NCI-H1417 treated with DMSO at 0.1 percent for 48 hours (cell line): ENCODE measurements at places on chromosomes 6 and 20.

DNA sequence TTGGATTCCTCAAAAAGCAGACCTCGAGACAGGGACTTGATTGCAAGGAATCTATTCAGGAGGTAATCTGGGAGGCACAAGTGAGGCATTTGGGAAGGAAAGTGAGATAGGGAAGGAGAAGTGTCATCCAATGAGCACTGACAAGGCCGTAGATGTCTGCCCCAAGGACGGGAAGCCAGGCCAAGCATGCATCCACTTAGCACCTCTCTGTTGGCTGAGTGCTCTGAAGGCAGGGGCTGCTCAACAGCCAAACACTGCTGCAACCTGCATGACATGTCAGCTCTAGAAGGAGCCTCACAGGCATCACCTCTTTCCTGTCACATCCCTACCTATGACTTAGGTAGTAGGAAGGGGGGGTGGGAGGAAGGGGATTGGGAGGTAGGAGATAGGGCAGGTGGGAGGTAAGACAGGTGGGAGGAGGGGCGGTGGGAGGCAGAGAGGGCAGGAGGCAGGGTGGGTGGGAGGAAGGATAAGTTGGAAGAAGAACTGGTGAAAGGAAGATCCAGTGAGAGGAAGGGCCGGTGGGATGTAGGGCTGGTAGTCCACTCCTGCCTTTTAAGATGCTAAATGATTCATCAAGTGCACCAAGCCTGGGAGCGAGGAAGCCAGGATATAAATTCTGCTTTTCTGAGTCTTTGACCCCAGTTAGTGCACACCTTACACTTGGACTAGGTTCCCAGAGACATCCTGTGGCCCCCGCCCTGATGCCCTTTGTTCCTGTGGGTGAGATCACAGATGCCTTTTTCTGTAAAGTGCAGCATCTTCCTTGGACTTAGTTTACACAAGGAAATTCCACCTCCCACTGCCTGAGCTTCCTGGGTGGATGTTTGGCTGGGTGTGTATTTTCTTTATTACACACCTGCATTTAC, 83.8 kb upstream of the NXT1 start:
- DNase-seq, result no peak

- DNase-seq, result no peak
Measured at GRCh38 chr6:101840100-101840499, 446.6 kb downstream of the GRIK2 start.

GRCh38 chr6:114343782-114344144, 940 bp upstream of the HS3ST5 start:
- no peak for DNase-seq

GRCh38 chr6:33597551-33598322, 17.7 kb upstream of the BAK1 start:
- DNase-seq, result no peak

GRCh38 chr6:95185874-95186273, 391.5 kb upstream of the MANEA start:
- DNase-seq, result no peak

DNA sequence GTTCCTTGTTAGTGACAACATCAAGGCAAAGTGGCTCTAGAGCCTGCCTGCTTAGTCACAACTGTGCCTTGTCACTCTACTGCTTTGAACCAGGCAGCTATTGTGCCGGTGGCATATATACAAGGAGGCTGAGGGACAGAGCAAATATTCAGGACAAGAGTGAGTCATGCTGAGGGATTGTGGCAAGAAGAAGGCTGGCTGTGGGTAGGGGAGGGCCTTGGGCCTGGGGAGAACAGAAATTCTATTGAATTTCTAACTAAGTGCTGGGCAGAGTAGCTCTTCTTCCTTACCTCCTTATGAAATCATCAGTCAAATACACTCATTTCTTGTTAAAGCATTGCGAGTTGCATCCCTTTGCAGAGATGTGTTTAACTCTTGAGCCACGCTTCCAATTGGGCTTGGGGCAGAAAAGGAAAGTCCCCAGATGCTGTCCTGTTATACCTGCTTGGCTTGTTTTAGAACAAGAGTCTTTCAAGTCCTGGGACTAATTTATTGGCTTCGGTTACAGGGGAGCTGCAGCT, 59.7 kb downstream of the PFDN4 start:
- DNase-seq, result no peak

DNA sequence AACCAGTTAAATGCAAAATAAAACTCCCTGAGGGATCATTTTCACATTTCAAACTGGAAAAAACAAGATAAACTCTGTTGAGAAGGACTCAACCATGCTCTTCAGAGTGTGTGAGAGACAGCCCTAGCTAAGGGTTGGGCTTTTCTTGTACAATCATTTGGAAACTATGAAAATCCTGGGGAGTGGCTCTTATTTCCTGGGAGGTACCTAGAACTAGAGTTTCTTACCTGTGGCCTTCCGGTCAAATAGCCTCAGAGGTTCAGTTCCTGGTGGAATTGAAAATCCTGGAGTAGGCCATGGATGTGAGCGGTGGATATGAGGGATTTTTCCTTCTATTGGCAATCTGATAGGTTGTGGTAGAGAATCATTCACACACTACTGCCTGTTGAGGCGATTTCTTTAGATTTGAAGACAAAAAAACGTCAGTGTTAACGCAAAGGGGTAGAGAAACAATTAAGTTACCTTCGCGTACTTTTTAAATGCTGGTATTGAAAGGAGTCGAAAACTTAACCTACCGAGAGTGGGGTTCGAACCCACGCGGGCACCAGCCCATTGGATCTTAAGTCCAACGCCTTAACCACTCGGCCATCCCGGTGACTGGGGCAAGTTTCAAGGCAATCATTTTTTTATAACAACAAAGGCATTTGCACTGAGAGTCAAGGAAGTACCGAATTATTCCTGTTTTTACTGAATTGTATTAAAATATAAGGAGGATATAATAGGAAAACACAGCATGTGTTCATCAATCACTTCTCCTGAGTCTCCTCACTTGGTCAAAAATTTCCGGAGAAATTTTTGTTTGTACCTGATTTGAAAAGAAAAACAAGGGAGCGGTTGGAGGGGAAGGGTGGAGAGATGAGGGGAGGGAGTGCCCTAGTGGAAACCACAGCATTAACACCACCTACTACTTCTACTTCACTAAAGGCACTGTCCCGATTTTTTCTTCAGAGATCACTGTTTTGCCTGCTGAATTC, 191.3 kb downstream of the OR2B2 start:
- no peak for DNase-seq

DNA sequence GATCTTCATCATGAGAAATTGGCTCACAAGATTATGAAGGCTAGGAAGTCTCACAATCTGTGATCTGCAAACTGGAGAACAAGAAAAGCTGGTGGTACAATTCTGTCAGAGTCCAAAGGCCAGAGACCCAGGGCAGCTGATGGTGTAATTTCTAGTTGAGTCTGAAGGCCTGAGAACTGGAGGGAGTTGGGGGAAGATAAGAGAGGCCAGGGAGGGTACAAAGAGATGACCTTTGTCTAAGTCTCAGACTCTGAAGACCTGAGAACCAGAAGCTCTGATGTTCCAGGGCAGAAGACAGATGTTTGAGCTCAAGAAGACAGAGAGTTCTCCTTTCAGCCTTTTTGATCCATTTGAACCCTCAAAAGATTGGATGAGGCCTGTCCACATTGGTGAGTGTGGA, 280.6 kb downstream of the HDGFL1 start:
- no peak for DNase-seq

GRCh38 chr6:44217332-44218143, 812 bp downstream of the MYMX start:
- no peak for DNase-seq

- no peak for DNase-seq
Measured at GRCh38 chr6:93787841-93788240, 368.5 kb upstream of the EPHA7 start.

DNA sequence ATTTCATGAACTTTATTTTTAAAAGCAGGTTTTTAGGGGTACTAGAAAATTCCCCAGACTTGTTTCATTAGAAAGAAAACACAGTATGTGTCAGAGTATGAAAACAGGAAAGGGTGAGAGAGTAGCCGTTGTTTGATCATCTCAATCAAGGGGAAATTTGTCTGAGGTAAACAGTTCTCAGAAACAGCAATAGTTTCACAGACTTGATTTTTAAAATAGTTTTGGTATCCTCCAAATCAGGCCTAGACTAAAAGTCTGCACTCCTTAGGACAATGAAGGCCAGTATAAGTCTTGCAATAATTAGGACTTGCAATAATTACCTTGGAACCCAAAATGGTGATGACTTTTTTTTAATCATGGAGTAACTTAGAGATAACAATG, 176.6 kb upstream of the TAB2 start:
- no peak for DNase-seq

DNA sequence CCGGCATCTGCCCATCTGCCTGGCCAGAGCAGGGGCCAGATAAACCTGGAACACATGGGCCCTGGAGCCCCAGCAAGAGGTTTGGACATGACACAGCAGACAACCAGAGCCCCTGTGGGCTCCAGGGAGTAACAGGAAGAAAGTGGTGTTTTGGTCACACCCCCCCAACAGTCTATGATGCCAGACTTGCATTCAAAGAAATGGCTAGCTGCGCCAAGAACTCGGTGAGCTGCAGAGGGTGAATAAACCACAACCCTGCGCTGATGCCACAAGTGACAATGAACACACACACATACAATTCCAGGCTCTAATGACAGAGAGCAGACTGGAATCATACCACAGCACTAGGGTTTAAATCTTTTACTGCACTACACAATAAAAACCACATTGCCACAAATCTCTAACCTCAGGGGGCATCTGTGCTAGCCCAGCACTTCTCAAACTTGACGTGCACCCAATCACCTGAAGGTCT, 34.0 kb downstream of the TRERF1 start:
- no peak for DNase-seq

DNA sequence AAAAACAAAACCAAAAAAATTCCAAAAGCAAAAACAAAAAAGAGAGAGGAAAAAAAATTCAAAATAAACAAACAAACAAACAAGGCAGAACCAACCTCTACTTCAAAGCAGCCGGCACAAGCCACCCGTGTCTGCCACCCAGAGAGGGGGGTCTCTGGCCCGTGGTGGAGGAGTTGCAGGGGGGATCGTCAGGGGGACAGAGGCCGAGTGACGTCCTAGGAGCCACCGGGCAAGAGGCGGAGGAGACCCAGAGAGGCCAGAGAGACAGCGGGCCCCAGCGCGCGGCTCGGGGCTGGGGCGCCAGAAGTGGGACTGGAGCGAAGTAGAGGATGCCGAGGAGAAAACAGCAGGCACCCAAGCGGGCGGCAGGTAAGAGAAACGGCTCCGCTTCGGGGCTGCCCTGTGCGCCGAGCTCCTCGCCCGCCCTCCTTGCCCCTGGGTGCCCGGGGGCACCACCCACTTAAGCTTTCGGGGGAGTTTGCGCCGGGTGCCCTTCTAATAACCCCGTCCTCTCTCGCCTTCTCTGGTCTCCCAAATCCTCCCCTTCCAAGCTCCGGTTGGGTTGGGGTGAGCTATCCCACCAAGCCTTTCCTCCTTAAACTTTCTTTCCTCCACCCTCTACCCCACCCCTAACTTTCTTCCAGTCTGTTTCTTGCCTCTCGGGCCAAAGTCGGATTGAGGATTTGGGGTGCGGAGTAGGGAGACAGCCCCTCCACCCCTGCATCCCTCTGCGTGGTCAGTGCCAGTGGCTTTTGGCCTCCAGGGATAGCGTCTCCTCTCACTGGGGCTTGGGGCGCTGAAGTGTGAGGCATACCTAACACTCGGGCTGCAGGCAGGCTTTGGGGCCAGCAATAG, 1.0 kb downstream of the TSHZ2 start:
- DNase-seq, result no peak

GRCh38 chr6:131765081-131765803, 42.6 kb upstream of the ENPP1 start:
- DNase-seq, result no peak

DNA sequence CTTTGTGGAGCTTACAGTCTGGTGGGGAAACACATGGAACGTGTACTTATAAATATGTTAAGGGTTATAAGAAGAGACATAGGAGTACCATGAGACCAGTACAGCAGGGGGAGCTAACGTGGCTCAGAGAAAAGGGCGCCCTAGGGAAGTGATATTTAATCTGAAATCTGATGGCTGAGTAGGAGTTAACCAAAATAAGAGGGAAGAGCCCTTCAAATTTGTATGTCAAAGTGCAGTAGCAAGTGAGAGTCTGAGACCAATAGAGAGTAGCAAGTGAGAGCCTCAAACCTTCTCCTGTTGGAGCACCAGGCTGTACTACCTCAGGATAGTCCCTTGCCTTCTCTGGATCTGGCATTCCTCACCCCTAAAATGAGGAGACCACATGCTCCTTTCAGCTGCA, 6.1 kb upstream of the PKIG start:
- no peak for DNase-seq

- no peak for DNase-seq
Measured at GRCh38 chr6:129575378-129576118, 134.4 kb downstream of the ARHGAP18 start.

- no peak for DNase-seq
Measured at GRCh38 chr6:150635906-150636514, 36.3 kb downstream of the PLEKHG1 start.

- no peak for DNase-seq
Measured at GRCh38 chr6:148629592-148630465, 117.0 kb upstream of the UST start.

DNA sequence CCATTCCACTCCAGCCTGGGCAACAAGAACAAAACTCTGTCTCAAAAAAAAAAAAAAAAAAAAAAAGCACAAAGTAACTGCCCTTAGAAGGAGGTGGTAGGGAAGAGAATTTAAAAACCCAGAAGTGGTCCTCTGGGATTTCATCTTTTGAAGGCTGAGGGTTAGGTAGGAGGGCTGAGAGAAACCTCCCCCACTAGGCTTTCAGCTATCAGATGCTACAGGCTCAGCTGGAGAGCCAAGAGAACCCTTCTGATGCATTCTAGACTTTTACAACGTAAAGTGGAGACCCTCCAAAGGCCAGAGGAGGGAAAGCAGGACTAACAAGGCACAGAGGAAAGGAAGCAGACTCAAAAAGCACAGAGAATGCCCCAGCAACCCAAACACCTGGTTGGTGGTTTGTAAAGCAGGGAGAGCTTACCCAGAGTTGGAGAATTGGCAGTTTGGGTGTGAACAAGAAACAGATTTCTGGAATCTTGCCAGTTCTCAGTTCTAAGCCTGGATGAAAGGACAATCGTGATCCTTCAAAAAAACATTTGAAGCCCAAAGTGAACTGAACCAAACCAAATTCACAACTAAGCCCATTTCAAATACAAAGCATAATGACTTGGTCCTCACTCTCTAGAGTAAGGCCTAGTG, 23.2 kb upstream of the SPAG4 start:
- DNase-seq, result no peak

DNA sequence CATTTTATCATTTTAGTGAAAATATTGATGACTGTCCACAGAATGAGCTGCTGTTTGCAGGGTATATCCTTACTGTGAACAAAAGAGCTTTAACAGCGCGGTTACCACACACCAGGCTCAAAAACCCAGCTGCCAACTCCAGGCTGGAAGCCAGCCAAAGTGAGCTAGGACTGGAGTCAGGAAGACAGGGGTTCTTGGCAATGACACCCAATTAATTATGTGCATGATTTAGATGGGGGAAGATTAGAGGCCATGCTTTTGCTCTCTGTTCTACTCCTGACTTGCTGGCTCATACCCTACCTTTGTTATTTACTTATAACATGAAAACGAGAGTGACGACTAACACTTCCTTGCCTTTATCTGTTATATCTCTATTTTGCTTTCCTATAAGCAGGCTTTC, 128.9 kb upstream of the SHLD1 start:
- DNase-seq, result peak; percentile 83

GRCh38 chr6:3455147-3455568, 1.7 kb downstream of the SLC22A23 start:
- DNase-seq, result no peak

GRCh38 chr20:3247638-3248037, 8.6 kb upstream of the SLC4A11 start:
- no peak for DNase-seq

- DNase-seq, result no peak
Measured at GRCh38 chr20:6238421-6238820, 115.6 kb upstream of the FERMT1 start.

GRCh38 chr6:12265791-12266190, 24.4 kb upstream of the EDN1 start:
- no peak for DNase-seq
